CD4-positive, alpha-beta T cell treated with Interleukin-6 for 4 hours (primary cell): ENCODE measurements at places on chromosomes 4 and X.
A peak's percentile ranks its signal among the peaks of the same experiment; 100 is the strongest.

- DNase-seq: no peak
Measured at GRCh38 chrX:20229155-20229554, 37.6 kb downstream of the RPS6KA3 start.

- no peak for DNase-seq
Measured at GRCh38 chrX:132668178-132668577, 179.3 kb upstream of the MBNL3 start.

GRCh38 chr4:156754832-156755570, 216.6 kb downstream of the PDGFC start:
- no peak for DNase-seq

DNA sequence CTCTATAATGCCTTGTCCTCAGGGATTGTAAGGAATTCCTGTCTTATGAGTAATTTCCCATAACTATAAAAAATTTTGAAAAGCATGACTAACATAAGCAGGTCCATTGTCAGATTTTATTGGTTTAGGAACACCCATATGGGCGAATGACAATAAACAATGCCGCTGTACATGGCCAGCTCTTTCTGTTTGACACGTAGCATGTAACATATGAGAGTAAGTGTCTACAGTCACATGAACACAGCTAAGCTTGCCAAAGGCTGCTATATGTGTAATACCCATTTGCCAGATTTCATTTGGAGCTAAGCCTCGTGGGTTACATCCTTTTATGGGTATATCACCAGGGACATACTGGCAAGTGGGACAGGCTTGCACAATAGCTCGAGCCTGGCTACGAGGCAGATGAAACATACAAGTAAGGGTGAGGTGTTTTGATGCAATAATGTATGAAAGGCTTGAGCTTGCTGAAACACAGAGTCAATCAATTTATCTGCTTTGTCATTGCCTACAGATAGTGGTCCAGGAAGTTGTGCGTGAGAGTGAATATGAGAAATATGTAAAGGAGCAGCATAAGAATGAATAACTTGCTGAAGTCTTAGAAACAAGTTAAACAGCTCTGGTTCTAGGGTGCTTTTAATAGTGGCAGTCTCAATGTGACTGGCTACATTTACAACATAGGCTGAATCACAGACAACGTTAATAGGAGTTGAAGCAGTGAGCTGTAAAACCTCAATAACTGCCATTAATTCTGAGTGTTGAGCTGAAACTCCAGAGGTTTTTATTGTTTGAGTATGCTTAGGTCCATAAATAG, 67.4 kb upstream of the UGT2B10 start:
- DNase-seq: no peak

DNA sequence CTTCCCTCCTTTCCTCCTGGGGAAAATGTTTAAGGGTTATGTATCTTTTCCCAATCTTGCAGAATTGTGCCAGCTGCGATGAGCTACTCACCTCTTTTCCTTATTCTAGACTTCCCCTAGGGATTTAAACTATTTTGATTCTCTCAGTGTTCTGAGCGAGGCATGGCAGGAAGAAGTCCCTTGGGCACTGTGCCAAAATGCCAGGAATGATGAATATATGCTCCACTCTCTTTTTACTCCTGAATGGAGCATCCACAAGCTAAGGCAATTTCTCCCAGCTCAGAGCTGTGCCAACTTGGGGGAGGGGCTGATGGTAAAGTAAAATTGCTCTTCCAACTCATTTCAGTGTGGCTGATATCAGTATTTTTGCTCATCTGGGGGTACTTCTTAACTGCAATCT, 4.0 kb upstream of the C4orf17 start:
- DNase-seq: peak; percentile 3

DNA sequence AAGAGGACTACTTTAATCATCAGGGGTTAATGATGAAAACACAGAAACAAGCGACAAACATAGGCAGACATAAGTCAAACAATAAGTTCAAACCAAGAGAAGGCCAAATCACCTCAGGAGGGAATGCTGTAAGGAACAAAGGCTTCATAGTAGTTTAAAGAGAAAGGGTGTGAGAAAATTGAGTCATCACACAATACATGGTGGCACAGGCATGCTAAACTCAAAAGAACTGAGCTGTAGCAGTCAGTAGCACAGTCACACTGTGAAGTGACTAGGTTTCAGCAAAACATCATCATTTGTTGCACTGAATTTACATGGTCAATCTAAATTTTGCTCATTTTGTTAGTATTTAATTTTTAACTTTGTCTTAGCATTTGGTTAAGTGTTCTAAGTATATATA, 24.2 kb downstream of the SMC1A start:
- no peak for DNase-seq

DNA sequence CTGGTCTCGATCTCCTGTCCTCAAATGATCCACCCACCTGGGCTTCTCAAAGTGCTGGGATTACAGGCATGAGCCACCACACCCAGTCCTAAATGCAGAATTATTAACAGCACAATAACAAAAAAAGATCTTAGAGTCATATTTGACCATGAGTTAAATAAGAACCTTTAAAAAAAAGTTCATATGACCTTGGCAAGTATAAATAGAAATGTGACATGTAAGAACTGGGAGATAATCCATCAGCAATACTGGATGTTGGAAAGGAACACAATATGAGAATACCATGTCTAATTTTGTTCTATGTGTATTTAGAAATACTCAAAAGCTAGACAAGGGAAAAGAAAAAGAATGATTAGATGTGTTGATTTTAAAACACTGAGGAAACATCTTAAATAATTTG, 231.6 kb downstream of the RAPGEF2 start:
- no peak for DNase-seq

- DNase-seq: no peak
Measured at GRCh38 chr4:142331132-142331531, 515.0 kb downstream of the INPP4B start.

DNA sequence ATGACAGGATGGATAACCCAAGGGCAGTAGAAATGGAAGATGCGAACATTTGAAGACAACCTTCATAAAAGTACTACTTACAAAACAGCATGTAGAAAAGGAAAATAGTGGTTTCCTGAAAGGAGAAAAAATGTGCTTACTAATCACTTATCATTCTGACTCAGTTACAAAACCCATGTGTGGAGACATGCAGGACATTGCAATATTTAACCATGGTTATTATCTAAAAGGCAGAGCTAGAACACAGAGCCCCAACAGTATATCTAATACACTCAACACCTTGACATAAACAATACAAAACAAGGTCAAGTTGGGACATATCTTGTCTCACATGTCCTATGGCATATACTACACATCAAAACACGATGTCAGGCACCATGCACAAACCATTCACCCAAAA, 55.9 kb downstream of the EIF4E start:
- no peak for DNase-seq

GRCh38 chrX:154598656-154599055, 13.7 kb downstream of the CTAG1A start:
- no peak for DNase-seq

DNA sequence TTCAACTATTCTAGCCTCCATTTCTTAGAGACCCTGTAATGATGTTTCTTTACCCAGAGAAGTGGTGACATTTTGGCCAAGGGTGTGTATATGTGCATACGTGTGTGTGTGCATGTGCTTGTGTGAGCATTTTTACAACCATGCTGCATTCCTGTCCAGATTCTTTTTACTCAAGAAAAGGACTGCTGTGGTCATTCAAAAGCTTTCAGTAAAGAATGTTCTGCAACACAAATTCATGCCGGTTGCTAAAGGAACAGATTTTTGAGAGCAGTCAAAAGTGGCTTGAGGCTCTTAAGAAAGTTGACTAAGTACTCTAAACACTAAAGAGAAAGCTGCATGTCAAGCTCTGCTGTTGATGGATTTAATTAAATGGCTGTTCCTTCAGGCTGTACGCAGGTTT, 65.0 kb upstream of the FMR1 start:
- DNase-seq: no peak

GRCh38 chrX:40439625-40440532, 140.9 kb upstream of the ATP6AP2 start:
- DNase-seq: no peak

DNA sequence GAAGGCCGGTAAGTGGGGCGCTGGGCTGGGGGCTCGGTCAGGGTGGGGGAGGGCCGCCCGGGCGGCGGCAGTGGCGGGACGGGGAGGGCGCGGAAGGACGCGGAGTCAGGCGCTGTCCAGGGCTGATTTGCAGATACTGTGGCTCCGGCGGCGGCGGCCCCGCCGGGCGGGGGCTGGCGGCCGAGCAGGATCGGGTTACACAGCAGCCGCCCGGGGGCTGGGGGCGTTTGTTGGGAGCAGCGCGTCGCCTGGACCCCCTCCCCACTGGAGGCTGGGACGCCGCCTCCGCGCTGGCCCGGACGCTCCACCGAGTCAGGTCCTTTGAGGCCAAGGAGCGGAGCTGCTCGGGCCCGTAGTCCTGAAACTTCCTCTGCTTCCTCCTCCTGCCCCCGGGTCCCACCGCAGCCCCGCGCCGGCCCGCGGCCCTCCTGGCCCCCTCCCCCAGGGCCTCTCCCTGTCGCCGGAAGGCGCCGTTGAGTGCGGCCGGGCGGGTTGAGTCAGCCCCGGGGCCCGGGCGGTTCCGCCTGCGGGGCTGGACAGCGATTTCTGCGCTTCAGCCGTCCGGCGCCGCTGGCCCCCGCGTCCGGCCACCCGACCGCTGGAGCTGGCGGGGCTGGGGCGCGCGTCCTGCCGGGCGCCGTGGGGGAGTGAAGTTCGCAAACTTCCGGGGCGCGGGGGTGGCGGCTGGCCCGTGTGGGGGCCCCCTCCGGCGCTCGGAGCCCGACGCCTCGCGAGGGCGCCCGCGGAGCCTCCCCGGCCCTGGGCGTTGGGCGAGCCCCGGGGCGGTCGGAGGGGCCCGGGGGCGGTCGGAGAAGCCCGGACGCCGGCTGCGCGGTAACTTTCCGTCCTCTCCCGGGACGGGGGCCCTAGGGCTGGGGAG, 746 bp downstream of the REST start:
- DNase-seq: peak; percentile 75

GRCh38 chr4:185726931-185727330, 85.1 kb downstream of the SORBS2 start:
- no peak for DNase-seq

GRCh38 chr4:111630705-111631104, 514.5 kb upstream of the FAM241A start:
- DNase-seq: no peak

- DNase-seq: no peak
Measured at GRCh38 chr4:110130576-110131358, 67.6 kb downstream of the ELOVL6 start.

GRCh38 chr4:184695178-184695896, 38.6 kb downstream of the CENPU start:
- no peak for DNase-seq

- DNase-seq: no peak
Measured at GRCh38 chr4:186725469-186726425, 2.1 kb upstream of the FAT1 start.
